ENCODE measurements at places on chromosomes 1 and 21.

DNA sequence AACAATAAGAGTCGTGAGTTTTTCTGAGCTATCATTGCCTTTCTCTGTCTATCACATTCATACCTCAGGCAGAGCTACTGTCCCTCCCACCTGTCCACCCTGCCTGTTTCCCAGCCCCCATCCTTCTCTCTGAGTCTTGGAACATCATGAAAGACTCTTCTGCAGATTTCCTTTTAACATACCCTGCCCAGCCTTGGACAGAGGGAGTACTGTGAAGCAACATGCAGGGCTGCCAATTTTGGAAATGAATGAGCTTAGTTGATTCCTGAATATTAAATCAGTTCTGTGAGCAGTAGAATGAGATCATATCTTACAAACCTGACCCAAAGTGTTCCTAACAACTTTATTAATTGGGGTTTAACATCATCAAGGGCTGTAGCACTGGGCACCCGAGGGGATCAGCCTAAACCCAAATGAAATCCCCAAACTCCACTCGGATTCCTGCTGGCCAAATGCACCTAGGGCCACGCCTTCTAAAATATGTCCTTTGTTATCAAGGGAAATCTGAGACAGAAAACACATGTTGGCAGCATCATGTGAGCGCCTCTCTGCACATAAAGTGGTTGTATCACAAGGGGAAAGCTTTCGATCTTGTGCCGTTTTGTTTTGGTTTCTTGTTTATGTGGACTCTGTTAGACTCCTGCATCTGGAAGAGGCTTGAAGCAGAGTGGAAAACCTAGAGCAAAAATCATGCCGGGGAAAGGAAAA is 357.6 kb downstream of the KIF26B start:
- no peak for DNase-seq

- no peak for DNase-seq
These were observed 30.4 kb downstream of the IFNGR2 start for GRCh38 chr21:33433425-33434114.

GRCh38 chr1:119353836-119354235 is 14.7 kb upstream of the HAO2 start:
- no peak for DNase-seq

GRCh38 chr1:170576980-170577379 is 45.0 kb downstream of the GORAB start:
- no peak for DNase-seq

DNA sequence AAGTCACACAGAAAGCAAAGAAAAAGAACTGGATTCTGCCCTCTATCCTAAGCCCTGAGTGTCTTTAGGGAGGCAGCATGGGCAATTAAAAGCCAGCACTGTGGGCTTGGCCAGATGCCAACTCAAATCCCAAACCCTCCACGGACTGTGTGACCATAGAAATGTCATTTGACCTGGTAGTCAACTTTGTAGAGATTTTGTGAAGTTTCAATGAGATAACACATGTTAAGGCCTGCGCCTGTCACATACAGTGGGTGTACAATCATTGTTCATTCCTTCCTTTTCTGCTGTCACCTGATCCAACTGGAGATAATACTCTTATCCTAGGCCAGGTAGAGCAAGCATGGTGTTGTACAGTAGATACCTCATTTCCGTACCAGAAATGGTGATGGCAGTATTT is 54.2 kb downstream of the TMEM53 start:
- no peak for DNase-seq

GRCh38 chr1:214349781-214350180 is 68.8 kb downstream of the SMYD2 start:
- DNase-seq: no peak

- no peak for DNase-seq
These were observed 223.9 kb downstream of the S1PR1 start for GRCh38 chr1:101460739-101461138.

DNA sequence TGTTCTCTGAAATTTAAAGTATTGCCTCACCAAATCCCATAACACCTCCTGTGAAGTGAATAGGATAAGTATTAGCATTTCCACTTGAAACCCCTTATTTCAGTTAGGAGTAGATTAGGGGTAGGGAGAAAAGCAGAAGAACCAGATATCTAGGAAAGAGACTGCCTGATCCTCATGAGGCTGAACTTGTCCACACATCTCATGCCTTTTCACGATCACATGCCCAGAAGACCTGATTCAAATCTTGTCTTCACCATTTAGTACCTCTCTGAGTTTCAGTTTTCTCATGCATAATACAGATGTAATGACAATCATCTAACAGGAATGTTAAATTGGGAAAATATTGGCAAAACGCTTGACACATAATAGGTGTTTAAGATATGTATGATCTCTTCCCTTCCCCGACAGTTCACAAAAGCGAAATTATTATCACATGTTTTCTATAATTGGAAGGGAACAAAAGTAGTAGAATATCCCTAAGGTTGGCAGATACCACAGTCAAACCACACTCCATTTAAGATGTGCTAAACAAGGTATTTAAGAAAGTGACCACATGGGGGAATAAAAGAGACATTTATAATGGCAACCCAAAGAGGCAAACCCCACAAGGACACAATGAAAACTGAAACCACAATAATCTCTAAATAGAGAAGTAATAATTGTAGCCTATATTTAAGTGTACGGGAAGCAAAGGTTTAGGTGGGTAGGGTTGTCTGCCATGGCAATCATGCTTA is 25.2 kb downstream of the GFI1 start:
- no peak for DNase-seq

GRCh38 chr1:54017979-54018378 is at the start of gene LDLRAD1:
Gene LDLRAD1 (minus strand): TSS chr1:54018186. CDS start chr1:54018112, 74 bp downstream.
- no peak for DNase-seq

- DNase-seq: no peak
These were observed 543.9 kb downstream of the AJAP1 start for GRCh38 chr1:5198328-5198727.

DNA sequence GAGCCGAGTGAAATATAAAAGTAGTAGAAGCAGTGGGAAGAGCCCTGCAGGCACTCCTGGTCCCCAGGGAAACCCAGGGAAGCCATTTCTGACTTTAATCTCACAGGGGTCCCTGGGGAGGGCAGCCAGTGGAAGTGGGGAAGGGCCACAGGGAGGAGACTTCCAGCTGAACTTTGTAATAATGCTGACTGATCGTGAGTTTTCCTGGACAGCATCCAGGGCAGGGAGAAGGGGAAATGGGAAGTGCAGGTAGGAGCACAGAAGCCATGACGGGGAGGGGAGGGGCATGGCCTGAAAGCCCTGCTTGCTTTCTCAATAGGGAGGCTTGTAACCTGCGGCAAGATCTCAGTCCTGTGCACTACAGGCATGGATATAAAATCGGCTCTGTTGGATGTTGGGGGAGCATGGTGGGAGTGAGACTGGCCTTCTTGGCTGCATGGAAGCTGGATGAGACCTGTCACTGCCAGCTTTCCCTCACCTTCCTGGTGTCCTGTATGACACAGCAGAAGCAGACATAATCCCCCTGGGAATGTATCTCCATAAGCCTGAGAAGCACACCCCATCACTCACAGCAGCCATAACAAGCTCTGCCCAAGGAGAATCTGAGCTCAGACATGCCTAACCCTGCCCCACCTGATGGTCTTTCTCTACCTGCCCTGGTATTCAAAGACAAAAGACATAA is 15.1 kb upstream of the MX1 start:
- no peak for DNase-seq

- no peak for DNase-seq
These were observed 36.4 kb downstream of the SLC2A7 start for GRCh38 chr1:8989821-8990220.

DNA sequence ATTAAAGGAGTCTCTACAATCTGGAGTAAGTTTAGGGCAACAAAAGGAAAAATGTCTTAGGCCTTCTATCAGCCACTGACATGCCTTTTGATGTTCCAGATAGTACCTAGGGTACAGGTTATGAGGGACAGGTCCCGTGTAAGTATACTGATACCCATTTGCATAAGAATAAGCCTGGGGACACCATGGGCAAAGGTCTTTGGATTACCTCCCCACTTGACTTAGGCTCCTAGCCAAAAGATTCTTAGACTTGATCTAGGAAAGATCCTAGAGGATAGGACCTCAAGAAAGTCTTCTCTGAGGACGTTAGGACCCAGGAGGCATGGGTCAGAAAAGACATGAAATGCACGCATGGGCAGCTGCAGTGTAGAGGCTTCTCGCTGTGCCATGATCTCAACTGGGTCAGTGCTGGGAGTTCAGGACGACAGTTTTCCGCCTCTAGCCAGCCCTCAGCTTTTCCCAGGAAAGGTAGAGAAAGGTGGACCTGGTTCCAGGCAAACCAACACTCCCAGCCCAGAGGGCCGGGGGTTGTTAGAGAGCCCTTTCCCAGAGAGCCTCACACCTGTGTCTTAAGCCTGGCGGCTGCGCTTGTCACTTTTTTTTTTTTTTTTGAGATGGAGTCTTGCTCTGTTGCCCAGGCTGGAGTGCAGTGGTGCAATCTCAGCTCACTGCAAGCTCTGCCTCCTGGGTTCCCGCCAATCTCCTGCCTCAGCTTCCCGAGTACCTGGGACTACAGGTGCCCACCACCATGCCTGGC is 26.6 kb downstream of the MSTO1 start:
- DNase-seq: no peak

- no peak for DNase-seq
These were observed 4.5 kb downstream of the DNAJB4 start for GRCh38 chr1:78009276-78009675.

GRCh38 chr1:210478820-210479219 is 150.1 kb downstream of the HHAT start:
- no peak for DNase-seq

DNA sequence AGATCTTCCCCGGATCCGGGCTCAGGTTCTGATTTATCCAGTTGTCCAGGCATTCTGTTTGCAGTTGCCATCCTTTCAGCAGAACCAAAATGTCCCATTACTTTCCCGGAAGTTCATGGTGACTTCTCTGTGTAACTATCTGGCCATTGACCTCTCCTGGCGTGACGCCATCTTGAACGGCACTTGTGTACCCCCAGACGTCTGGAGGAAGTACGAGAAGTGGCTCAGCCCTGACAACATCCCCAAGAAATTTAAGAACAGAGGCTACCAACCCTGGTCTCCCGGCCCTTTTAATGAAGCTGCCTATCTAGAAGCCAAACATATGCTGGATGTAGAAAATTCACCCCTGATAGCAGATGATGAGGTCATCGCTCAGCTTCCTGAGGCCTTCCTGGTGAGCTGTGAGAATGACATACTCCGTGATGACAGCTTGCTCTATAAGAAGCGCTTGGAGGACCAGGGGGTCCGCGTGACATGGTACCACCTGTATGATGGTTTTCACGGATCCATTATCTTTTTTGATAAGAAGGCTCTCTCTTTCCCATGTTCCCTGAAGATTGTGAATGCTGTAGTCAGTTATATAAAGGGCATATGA is 22.4 kb downstream of the AADACL4 start:
- no peak for DNase-seq

- no peak for DNase-seq
These were observed 3.6 kb downstream of the CACNA1S start for GRCh38 chr1:201108614-201109013.

GRCh38 chr21:42698733-42699132 is 45.3 kb downstream of the PDE9A start:
- no peak for DNase-seq

- no peak for DNase-seq
These were observed 184.1 kb downstream of the PSMG1 start for GRCh38 chr21:38999161-38999560.

DNA sequence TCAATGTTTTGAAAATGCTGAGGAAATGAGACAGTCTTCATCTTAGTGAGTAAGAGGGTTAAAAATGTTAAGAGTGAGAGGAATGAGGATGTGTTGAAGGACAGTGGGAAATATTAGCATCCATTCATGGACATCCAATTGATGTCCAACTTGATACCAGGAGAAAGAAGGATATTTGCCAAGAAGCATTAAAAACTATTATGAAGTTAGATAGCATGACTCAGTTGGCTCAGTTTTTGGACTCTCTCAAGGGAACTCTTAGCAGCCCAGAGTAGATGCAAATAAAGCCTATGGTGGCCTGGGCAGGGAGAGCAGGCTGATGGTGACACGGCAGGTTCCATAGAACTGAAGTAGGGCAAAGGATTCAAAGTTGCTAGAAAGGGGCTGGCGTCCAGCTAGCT is 171.0 kb downstream of the ZZZ3 start:
- no peak for DNase-seq

DNA sequence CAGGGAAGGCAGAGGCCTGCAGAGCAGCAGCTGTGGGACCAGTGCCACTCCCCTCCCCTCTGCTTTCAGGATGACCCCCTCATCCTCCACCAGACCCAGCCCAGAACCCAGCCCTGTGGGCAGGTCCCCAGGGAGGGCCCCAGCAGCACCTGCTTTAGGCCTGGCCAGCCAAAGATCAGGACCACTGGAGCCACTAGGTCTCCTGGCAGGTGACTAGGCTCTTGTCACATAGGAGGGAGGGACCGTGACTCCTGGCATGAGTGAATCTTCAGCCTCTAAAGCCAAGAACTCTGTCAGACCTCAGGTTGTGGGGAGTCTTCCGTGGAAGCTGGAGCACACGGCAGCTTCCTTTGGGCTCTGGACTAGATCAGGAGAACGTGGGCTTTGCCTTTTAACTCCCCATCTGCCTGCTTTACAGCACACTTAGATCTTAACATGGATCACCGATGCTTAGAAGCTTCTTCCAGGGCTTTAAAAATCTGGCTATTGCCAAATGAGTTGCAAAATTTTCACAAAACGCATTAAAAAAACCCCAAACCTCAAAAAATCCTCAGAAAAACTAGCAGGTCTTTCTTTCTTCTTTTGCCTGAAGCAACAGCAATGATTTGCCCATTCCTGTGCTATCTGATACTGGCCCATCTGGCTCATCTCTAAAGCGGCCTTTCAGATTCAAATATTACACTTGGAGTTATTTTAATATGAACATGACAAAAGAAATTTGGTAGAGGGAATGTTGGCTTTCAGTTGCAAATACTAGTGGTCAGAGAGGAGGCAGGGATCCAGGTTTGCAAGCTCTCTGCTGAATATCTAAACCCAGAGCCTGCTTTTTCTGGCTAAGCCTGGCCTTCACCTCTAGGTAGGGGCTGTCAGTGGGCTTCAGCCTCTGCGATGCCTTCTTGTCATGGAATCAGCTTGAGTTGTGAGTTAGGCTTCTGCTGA is 235.2 kb downstream of the SDCCAG8 start:
- DNase-seq: no peak

GRCh38 chr1:1573843-1574720 is 581 bp downstream of the SSU72 start:
- peak; percentile 48 for DNase-seq

- no peak for DNase-seq
These were observed 1.4 kb downstream of the ITGB2 start for GRCh38 chr21:44919111-44919912.

GRCh38 chr1:80293818-80294217 is 1287.3 kb upstream of the ADGRL4 start:
- no peak for DNase-seq

DNA sequence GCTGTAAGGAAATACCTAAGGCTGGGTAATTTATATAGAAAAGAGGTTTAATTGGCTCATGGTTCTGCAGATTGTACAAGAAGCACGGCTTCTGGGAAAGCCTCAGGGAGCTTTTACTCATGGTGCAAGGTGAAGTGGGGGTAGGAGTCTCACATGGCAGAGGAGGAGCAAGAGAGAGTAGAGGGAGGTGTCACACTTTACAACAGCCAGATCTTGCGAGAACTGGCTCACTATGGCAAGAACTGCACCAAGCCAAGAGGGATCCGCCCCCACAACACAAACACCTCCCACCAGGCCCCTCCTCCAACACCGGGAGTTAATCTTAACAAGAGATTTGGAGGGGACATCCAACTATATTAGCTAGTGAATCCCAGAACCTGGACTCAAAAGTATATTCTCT is 135.4 kb upstream of the SOD1 start:
- no peak for DNase-seq
